ENCODE measurements at places on chromosomes 4 and X. TPM values are rescaled to one million over a fixed set of nuclear protein-coding genes. Genes with fewer than 3 reads are reported as not detected.

Gene DCLK2
- 2.8 TPM for total RNA-seq

Gene TAF7L
- not detected for total RNA-seq

Gene MGAT4D
- total RNA-seq = not detected

Gene SPATA4
- 0.05 TPM for total RNA-seq

Gene FREM3
- not detected for total RNA-seq

Gene CCNB3
- total RNA-seq = 0.75 TPM

Gene NRK
- not detected for total RNA-seq

Gene PORCN
- 26.6 TPM for total RNA-seq

Gene PGAM4
- not detected for total RNA-seq

Gene NDNF
- total RNA-seq = 0.29 TPM

Gene TIMP1
- total RNA-seq = 283 TPM

Gene JCHAIN
- not detected for total RNA-seq

Gene MMRN1
- total RNA-seq = not detected

Gene SMR3A
- not detected for total RNA-seq

Gene S100G
- total RNA-seq = not detected

Gene TBC1D8B
- 0.56 TPM for total RNA-seq

Gene PRRG1
- 7.0 TPM for total RNA-seq

Gene CXorf65
- total RNA-seq = not detected

Gene NAP1L2
- 0.94 TPM for total RNA-seq

Gene NR3C2
- 0.69 TPM for total RNA-seq

Gene LINC00632
- total RNA-seq = 5.1 TPM

Gene SPANXD
- 7.1 TPM for total RNA-seq

Gene PRRG3
- total RNA-seq = not detected

Gene H2AZ1
- total RNA-seq = 505 TPM

Gene CHRDL1
- 17.6 TPM for total RNA-seq

Gene PCDH18
- total RNA-seq = 1.6 TPM

Gene TLR1
- 0.49 TPM for total RNA-seq
